ENCODE measurements at places on chromosomes 6 and 20.

GRCh38 chr6:137233911-137234863 lies 15.0 kb upstream of the IFNGR1 start:
- DNase-seq: no peak

- no peak for DNase-seq
Observed at GRCh38 chr6:110575925-110576463, 99.6 kb upstream of the SLC22A16 start.

DNA sequence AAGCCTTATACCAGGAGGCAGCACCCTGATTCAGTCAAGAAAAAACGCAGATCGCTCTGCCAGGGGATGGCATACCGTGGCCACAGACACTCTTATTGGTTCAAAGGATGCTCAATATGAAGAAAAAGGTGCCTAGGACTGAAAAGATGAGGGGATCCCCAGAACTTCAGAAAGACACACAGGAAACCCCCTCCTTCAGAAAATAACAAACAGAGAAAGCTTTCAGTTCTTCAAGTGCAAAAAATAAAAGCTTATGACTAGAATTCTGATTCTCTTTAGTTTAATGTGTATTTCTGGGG lies 17.7 kb upstream of the MYB start:
- DNase-seq: peak; percentile 58

- no peak for DNase-seq
Observed at GRCh38 chr6:22716721-22717120, 147.4 kb downstream of the HDGFL1 start.

- DNase-seq: no peak
Observed at GRCh38 chr6:78594668-78595066, 272.7 kb upstream of the IRAK1BP1 start.

DNA sequence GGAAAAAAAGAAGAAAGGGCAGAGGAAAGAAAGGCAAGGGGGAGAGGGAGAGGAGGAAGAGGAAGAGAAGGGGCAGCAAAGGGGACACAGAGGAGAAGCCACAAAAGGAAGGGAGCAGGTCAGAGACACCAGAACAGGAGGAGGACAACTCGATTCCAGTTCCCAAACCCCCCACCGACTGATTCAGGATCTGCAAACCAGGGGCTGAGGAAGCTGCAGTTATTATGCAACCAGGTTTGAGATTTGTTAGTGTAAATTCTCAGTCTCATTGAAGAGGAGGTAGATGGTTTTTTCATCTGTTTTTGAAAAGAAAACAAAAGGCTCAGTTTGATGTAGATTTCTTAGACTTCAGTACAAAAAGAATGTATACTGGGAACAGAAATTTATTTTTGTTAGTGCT lies 202.8 kb downstream of the FOXC1 start:
- DNase-seq: no peak
